ENCODE measurements at places on chromosomes 12 and 14.

- peak; percentile 91 for DNase-seq
These were observed at the start of gene ARID4A for GRCh38 chr14:58298477-58299400. Gene ARID4A, plus strand, starts transcription at chr14:58298555. Its CDS starts 1,300 bp downstream, at chr14:58299855.

- DNase-seq, result peak; percentile 45
These were observed 502 bp downstream of the KIF26A start for GRCh38 chr14:104138718-104139459.

GRCh38 chr14:95946867-95947266 lies 70.2 kb downstream of the TUNAR start:
- DNase-seq, result no peak

- no peak for DNase-seq
These were observed 90.2 kb upstream of the TBX3 start for GRCh38 chr12:114774197-114774596.

- no peak for DNase-seq
These were observed 30.7 kb upstream of the BCL7A start for GRCh38 chr12:121990692-121991603.

Measured in lower lobe of right lung (tissue), 2 donors.